ENCODE measurements at places on chromosomes 3 and 15. TPM values are rescaled to one million over a fixed set of nuclear protein-coding genes. Genes with fewer than 3 reads are reported as not detected.

DNA sequence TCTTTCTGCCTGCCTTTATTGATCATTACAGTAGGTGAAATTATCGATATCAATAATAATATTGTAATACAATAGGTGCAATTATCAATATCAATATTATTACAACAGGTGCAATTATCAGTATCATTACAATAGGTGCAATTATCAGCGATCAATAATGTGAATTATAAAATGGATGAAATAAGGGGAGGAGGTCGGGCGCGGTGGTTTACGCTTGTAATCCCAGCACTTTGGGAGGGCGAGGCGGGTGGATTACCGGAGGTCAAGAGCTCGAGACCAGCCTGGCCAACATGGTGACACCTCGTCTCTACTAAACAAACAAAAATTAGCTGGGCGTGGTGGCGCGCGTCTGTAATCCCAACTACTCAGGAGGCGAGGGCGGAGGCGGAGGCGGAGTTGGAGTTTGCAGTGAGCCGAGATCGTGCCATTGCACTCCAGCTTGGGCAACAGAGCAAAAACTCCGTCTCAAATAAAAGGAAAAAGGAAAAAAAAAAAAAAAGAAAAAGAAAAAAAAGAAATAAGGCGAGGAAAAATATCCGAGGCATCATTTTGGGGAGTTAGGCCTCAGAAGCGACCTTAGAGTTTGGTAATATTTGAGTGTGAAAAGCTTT is 611 bp upstream of the BNIP2 start:
- peak overlapping the region; percentile 46 for H3K4me3 ChIP-seq
- H3K36me3 ChIP-seq = no peaks in the 10 kb centered on the region
- H3K4me1 ChIP-seq = no peaks in the 10 kb centered on the region
- no peak overlapping the region for H3K27ac ChIP-seq

- H3K4me1 ChIP-seq = no peaks in the 10 kb centered on the region
- H3K27ac ChIP-seq = no peak overlapping the region
- H3K36me3 ChIP-seq = no peaks in the 10 kb centered on the region
- no peak for DNase-seq
- H3K27me3 ChIP-seq = no peaks in the 10 kb centered on the region
Observed at GRCh38 chr15:69729167-69729748, 276.6 kb downstream of the RPLP1 start.

GRCh38 chr15:70014331-70014730 is 83.4 kb downstream of the TLE3 start:
- no peak for DNase-seq
- H3K4me1 ChIP-seq = no peaks in the 10 kb centered on the region
- no peak overlapping the region for H3K27ac ChIP-seq
- no peak overlapping the region for H3K4me3 ChIP-seq
- H3K36me3 ChIP-seq = no peaks in the 10 kb centered on the region

DNA sequence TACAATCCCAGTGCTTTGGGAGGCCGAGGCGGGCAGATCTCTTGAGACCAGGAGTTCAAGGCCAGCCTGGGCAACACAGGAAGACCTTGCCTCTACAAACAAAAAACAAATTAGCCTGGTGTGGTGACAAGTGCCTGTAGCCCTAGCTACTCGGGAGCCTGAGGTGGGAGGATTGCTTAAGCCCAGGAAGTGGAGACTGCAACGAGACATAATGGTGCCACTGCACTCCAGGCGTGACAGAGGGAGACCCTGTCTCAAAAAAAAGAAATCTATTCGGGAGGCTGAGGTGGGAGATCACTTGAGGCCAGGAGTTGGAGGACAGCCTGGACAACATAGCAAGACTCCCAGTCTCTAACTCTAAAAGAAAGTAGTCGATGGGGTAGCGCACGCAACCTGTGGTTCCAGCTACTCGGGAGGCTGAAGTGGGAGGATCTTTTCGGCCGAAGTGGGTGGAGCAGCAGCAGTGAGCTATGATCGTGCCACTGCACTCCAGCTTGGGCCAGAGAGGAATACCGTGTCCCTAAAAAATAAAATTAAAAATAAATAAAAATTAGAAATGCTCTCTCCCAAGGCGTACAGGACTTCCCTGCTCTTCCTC is 775 bp downstream of the C3orf33 start:
- H3K4me3 ChIP-seq = peak overlapping the region; percentile 44
- no peak for DNase-seq
- no peaks in the 10 kb centered on the region for H3K27me3 ChIP-seq
- H3K36me3 ChIP-seq = no peaks in the 10 kb centered on the region
- no peaks in the 10 kb centered on the region for H3K4me1 ChIP-seq

DNA sequence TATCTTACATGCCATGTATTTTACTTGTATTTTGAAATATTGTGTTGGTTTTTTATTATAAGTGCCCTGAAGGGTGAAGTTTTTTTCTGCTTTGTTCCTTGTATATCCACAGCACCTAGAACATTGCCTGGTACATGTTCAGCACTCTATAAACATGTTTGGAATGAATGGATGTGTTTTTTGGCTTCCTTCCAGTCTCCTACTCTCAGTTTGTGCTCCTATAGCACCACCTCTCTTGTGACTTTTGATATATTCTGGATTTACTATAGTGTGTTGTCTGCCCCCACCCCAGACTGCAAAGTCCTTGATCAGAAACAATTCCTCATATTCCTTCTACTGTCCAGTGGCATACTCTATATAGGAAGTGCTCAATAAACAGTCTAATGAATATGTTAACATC is 60.6 kb downstream of the PLCL2 start:
- peaks cover 1% of the 10 kb centered on the region for H3K4me1 ChIP-seq
- no peak overlapping the region for H3K27ac ChIP-seq
- H3K36me3 ChIP-seq = no peaks in the 10 kb centered on the region
- DNase-seq = no peak
- H3K4me3 ChIP-seq = no peak overlapping the region

DNA sequence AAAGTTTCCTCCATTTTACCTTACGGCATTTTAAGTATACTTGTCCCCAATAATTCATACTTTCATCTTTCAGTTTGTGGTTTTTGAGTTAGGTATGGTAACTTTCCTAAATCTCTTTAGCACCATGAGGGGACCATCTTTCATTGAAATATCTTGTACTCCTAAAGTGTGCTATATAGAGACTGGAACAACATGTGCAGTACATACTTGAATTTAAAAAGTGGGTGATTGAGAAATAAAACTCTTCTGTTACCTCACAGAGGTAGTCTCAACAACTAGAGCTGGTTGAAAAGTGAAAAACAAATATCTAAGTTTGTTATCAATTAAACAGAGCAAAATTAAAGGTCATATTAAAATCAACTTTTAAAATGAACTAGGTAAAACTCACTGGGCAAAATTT is 423.1 kb downstream of the ROBO2 start:
- H3K4me1 ChIP-seq = peaks cover 4% of the 10 kb centered on the region
- no peak overlapping the region for H3K4me3 ChIP-seq
- no peaks in the 10 kb centered on the region for H3K36me3 ChIP-seq
- no peaks in the 10 kb centered on the region for H3K27me3 ChIP-seq

- peaks cover 2% of the 10 kb centered on the region for H3K36me3 ChIP-seq
- peak overlapping the region; percentile 68 for H3K4me3 ChIP-seq
- no peak for DNase-seq
- no peaks in the 10 kb centered on the region for H3K27me3 ChIP-seq
- peak overlapping the region; percentile 97 for H3K27ac ChIP-seq
Observed at GRCh38 chr3:49410846-49411534, 786 bp downstream of the RHOA start.

- no peak for DNase-seq
- no peaks in the 10 kb centered on the region for H3K36me3 ChIP-seq
- H3K27ac ChIP-seq = no peak overlapping the region
- H3K4me3 ChIP-seq = no peak overlapping the region
- H3K27me3 ChIP-seq = no peaks in the 10 kb centered on the region
Observed at GRCh38 chr15:99187936-99188335, 61.4 kb downstream of the TTC23 start.

- no peak for DNase-seq
- no peaks in the 10 kb centered on the region for H3K27me3 ChIP-seq
- H3K27ac ChIP-seq = no peak overlapping the region
- no peak overlapping the region for H3K4me3 ChIP-seq
Observed at GRCh38 chr15:77577366-77577950, 55.3 kb downstream of the LINGO1 start.

- H3K27ac ChIP-seq = no peak overlapping the region
- no peak for DNase-seq
- peaks cover 17% of the 10 kb centered on the region for H3K4me1 ChIP-seq
- no peaks in the 10 kb centered on the region for H3K36me3 ChIP-seq
- no peaks in the 10 kb centered on the region for H3K27me3 ChIP-seq
Observed at GRCh38 chr3:98775459-98776139, 12.5 kb downstream of the ST3GAL6 start.

DNA sequence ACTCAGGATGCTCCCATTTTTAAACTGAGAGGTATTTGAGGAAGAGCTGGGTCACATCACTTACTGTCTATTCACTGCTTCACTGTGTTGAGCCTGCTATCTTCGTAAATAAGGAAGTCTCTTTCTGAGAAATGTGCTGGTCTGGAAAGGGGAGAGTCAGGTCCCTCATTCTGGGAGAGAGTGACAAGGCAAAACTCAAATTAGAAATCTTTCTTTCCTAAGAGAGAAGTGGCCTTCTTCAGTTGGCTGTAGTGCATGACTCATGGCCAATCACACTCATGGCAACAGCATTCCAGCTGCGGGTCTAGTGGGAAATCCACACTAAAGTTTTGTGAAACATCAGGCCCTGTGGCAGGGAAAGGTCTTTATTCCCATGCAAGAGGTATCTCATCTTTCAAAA is 11.5 kb upstream of the TIMP4 start:
- no peak overlapping the region for H3K27ac ChIP-seq
- DNase-seq = no peak
- H3K4me3 ChIP-seq = no peak overlapping the region
- no peaks in the 10 kb centered on the region for H3K27me3 ChIP-seq
- no peaks in the 10 kb centered on the region for H3K36me3 ChIP-seq

Gene ZNF385D
- total RNA-seq = 108 TPM

Gene ATR
- 30.0 TPM for total RNA-seq

All from aorta (tissue), 5 donors.